ENCODE measurements at places on chromosomes 5 and 9. TPM values are rescaled to one million over a fixed set of nuclear protein-coding genes. Genes with fewer than 3 reads are reported as not detected.
A peak's percentile ranks its signal among the peaks of the same experiment; 100 is the strongest.

DNA sequence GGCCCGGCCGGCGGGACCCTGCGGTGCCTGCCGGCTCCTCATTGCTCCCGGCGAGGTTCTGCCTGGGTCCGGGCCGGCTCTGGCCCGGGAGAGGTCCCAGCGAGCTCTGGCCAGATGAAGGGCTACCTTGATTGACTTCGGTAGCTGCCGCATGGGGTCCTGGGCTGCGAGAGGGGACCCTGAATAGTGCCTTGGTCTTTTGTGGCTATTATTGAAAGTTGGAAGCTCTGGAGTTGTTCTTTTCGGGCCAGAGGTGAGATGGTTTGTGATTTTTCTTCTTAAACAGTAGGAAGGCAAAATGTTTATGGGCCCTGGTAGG lies 635 bp downstream of the NAA35 start:
- peaks cover 10% of the 10 kb centered on the region for H3K4me1 ChIP-seq
- H3K4me3 ChIP-seq = peak overlapping the region; percentile 69
- no peak for DNase-seq
- H3K27me3 ChIP-seq = no peaks in the 10 kb centered on the region
- H3K27ac ChIP-seq = peak overlapping the region; percentile 88

GRCh38 chr5:13464532-13465193 lies 479.8 kb downstream of the DNAH5 start:
- H3K4me1 ChIP-seq = no peaks in the 10 kb centered on the region
- no peaks in the 10 kb centered on the region for H3K27me3 ChIP-seq
- no peak for DNase-seq
- H3K4me3 ChIP-seq = no peak overlapping the region

- H3K27me3 ChIP-seq = no peaks in the 10 kb centered on the region
- no peak for DNase-seq
- no peak overlapping the region for H3K27ac ChIP-seq
- H3K4me1 ChIP-seq = no peaks in the 10 kb centered on the region
- no peaks in the 10 kb centered on the region for H3K36me3 ChIP-seq
- H3K4me3 ChIP-seq = no peak overlapping the region
Observed at GRCh38 chr5:54083851-54084250, 226.5 kb downstream of the ARL15 start.

- H3K36me3 ChIP-seq = no peaks in the 10 kb centered on the region
- H3K27me3 ChIP-seq = no peaks in the 10 kb centered on the region
- H3K4me1 ChIP-seq = no peaks in the 10 kb centered on the region
- DNase-seq = no peak
- H3K4me3 ChIP-seq = no peak overlapping the region
- no peak overlapping the region for H3K27ac ChIP-seq
Observed at GRCh38 chr5:134489227-134489944, 36.1 kb upstream of the JADE2 start.

- no peaks in the 10 kb centered on the region for H3K27me3 ChIP-seq
- H3K36me3 ChIP-seq = no peaks in the 10 kb centered on the region
- H3K4me1 ChIP-seq = no peaks in the 10 kb centered on the region
- no peak overlapping the region for H3K27ac ChIP-seq
- no peak overlapping the region for H3K4me3 ChIP-seq
Observed at GRCh38 chr5:34415559-34416198, 240.4 kb upstream of the RAI14 start.

DNA sequence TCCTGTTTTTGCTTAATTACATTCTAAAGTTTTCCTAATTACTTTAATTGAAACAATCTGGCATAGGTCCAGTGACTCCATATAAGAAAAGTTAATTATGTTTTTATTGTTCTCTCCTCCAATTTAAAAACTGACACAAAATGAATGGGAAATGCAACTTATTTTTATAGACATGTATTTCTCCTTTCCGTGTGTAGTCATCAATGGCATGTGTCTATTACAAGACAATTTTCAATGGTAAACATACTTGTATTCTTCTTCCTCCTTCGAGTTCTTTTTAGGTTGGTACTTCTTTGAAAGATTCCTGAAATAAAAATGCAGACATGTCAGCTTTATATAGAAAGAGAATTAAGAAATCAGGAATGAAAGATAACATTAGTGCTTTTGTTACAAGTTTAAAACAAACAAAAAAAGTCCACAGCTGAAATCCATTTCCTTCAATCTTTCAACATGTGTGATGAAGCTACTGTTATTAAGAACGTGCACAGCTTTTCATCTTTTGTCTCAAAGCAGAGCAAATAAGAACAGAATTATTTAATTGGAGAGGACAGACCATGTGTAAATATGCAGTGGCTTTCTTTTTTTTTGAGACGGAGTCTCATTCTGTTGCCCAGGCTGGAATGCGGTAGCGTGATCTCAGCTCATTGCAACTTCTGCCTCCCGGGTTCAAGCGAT lies 63.8 kb downstream of the FNBP1 start:
- no peaks in the 10 kb centered on the region for H3K27me3 ChIP-seq
- DNase-seq = no peak

GRCh38 chr9:128125580-128126354 lies 1.8 kb downstream of the PTGES2 start:
- H3K36me3 ChIP-seq = peaks cover 32% of the 10 kb centered on the region
- no peak overlapping the region for H3K27ac ChIP-seq
- H3K4me3 ChIP-seq = no peak overlapping the region
- peaks cover 25% of the 10 kb centered on the region for H3K4me1 ChIP-seq
- H3K27me3 ChIP-seq = no peaks in the 10 kb centered on the region

GRCh38 chr9:71966601-71967000 lies 55.2 kb downstream of the C9orf85 start:
- H3K27ac ChIP-seq = no peak overlapping the region
- no peaks in the 10 kb centered on the region for H3K36me3 ChIP-seq
- no peak for DNase-seq
- H3K4me1 ChIP-seq = no peaks in the 10 kb centered on the region
- H3K4me3 ChIP-seq = no peak overlapping the region

GRCh38 chr5:147704544-147704943 lies 78.0 kb downstream of the JAKMIP2 start:
- no peaks in the 10 kb centered on the region for H3K36me3 ChIP-seq
- DNase-seq = no peak
- H3K4me1 ChIP-seq = no peaks in the 10 kb centered on the region
- H3K4me3 ChIP-seq = no peak overlapping the region

Gene KIF12
- not detected for total RNA-seq

Gene COL23A1
- total RNA-seq = not detected
